Stimulated activated CD4-positive, alpha-beta T cell treated with anti-CD3 and anti-CD28 coated beads, TNF-alpha, amount 100 ng/mL, for 24 hours (primary cell): ENCODE measurements at places on chromosomes 5 and 9.

- no peak for DNase-seq
These were observed 38.4 kb upstream of the ORM1 start for GRCh38 chr9:114284316-114285060.

GRCh38 chr5:25891691-25892090 lies 1146.7 kb downstream of the CDH9 start:
- no peak for DNase-seq

GRCh38 chr5:103511554-103511885 lies 51.1 kb downstream of the NUDT12 start:
- DNase-seq = no peak

DNA sequence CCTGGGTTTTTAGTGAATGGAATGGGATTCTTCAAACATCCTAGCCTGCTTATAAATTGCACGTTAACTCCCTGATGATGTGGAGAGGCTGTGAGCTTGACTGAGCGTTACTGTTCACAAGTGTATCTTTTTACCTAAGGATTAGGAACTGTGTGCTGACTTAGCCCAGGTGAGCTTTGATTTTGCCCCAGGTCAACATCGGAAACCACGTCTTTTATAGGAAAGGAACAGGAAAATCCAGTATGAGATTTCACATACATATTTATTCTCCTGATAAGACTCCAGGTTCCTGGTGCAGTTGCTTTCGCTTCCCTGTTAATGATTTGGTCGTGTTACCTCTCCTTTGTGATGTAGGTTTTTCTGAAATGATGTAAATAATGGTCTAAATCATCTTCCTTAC lies 103.2 kb upstream of the BASP1 start:
- no peak for DNase-seq

DNA sequence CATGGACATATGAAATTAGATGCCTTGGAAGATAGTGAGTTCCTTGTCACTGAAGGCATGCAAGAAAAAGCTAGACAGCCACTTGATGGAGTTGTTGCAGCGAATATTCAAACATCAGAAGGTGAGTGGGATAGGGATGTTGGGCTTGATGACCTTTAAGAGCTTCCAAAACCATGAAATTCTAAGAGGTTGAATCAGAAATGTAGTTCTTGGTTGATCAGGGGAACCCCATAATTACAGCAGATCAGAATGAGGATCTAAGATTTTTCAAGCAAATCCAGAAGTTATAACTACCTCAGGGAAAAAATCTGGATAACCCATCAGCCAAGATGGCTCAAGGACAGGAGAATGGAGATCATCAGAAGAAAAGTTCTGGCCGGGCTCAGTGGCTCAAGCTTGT lies 244.3 kb upstream of the NR4A3 start:
- DNase-seq = no peak

DNA sequence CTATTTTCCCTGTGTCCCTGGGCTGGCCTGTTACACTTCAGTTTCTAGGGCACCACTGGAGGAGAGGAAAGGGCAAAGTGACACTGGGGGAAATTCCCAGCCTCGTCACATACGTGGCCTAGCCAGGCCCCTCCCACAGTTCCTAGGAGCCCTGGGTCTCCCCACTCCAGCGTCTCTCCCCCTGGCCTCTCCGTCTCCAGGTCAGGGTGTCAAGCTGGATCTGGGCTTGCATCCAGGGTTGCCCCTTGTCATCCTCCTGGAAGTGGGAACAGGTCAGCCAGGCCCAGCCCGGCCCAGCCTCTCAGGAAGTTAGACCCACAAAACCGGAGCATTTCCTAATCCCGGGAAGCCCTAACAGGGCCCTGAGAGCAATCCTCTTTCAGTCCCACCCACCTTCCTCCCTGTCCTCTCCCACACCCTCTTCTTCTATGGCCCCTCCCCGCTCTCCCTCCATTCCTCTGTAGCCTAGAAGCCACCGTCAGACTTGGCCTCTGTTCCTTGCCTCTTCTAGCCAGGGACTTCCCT lies 4.7 kb upstream of the TNIP1 start:
- no peak for DNase-seq

DNA sequence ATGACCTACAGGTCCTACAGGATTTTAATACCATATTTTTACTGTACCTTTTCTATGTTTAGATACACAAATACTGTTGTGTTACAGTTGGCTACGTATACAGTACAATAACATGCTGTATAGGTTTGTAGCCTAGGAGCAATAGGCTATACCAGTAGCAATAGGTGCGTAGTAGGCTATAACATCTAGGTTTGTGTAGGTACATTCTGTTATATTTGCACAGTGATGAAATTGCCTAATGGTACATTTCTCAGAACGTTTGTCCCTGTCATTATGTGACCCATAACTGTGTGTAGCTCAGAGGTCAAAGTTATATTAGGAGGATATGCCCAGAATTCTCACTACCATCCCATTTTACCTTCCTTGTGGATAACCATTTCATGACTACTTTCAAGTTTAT lies 59.7 kb downstream of the NIPBL start:
- no peak for DNase-seq

DNA sequence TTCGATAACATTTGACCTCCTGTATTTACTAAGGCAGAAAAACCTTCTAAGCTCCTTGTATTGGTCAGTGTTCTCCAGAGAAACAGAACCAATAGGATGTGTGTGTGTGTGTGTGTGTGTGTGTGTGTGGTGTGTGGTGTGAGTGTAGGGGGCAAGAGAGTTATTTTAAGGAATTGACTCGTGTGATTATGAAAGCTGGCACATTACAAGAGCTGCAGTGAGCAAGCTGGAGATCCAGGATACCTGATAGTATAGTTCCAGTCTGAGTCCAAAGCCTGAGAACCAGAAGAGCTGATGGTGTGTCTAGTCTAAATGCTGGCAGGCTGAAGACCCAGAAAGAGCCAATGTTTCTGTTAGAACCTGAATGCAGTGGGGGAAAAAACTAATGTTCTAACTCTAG lies 21.2 kb upstream of the PIK3R1 start:
- DNase-seq = no peak

GRCh38 chr5:71957292-71957898 lies 149.9 kb upstream of the MAP1B start:
- DNase-seq = no peak

- DNase-seq = no peak
These were observed 101.0 kb upstream of the FCN2 start for GRCh38 chr9:134779640-134780039.

- DNase-seq = peak; percentile 60
These were observed 2.6 kb downstream of the NKD2 start for GRCh38 chr5:1011226-1011631.

- peak; percentile 75 for DNase-seq
These were observed at the start of gene NPDC1 for GRCh38 chr9:137046088-137046787. TSS of gene NPDC1 (minus strand) at chr9:137046177. CDS start at chr9:137045989, 188 bp downstream.

GRCh38 chr5:96652769-96653454 lies 9.3 kb upstream of the CAST start:
- no peak for DNase-seq

- DNase-seq = no peak
These were observed 16.0 kb upstream of the IL33 start for GRCh38 chr9:6199596-6199995.

DNA sequence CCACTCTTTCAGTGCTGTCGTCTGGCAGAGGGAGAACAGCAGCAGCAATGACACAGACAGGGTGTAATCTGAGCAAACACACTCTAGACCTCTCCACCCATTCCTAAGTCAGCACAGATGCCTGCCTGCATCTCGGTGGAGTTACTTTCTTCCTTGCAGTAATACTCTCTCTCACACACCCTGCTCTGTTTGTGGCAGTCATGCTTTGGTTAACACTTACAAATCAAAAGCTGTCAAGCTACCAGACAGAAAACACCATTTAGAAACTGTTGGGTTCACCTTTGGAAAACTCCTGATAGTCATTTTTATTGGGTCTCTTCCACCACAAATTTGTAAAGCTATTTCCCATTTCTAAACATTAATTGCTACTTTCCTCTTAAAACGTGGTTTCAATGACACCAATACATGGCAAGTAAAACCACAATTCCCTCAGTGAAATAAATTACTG lies 27.3 kb downstream of the LHFPL2 start:
- DNase-seq = no peak

DNA sequence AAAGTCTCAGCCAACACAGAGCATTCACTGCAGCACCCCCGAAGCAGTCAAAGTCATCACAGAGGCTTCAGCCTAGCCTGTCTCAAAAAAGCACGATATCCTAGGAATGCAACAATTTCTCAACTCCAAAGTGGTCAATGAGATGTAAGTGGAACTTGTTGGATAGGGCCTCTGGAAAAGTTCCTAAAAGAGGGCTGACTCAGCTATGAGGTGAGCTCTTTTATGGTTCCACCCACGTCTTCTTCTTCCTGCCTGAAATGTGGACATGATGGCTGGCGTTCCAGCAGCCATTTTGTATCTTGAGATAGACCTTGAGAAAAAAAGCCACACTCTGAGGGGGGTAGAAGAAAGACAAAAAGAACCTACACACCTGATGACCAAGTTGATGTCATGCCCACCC lies 32.5 kb upstream of the TRIO start:
- no peak for DNase-seq

- no peak for DNase-seq
These were observed 5.5 kb upstream of the SMIM32 start for GRCh38 chr5:136198453-136198852.

DNA sequence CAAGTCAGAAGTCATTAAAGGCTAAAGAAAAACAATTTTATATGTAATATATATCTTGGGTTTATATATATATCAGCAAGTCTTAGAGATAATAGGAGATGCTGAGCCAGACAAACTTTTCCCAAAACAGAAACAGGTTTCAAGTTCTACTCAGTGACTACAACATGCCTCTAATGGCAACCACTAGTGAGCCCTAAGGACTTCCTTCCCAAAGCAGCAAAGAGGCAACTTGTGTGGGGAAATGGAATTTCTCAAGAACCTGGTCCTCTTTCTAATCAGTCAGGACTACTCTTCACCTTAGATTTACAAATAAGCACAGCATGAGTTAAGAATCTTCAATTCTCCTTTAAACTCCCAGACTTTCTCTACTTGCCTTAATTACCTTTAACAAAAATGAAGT lies 17.6 kb downstream of the RNF38 start:
- no peak for DNase-seq

- DNase-seq = no peak
These were observed 100.4 kb downstream of the EBF1 start for GRCh38 chr5:158999339-158999738.

DNA sequence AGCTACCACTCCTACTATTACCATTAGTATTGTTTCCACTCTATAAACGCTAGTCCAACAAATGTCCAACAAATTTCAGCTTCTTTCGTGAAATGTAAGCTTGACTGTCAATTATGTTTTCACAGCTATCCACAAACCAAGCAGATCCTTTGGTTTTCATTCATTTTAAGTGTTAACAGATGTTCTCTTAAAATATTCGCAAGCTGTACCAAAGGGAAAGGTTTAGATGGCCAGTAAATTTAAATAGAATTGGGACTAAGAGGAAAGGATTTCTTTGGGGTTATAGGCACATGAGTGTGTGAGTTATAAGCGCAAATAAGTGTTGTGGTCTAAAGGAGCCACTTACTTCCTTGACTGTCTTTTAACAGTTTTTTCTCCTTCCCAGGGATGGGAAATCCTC lies 136.8 kb upstream of the ADRA1B start:
- DNase-seq = no peak

DNA sequence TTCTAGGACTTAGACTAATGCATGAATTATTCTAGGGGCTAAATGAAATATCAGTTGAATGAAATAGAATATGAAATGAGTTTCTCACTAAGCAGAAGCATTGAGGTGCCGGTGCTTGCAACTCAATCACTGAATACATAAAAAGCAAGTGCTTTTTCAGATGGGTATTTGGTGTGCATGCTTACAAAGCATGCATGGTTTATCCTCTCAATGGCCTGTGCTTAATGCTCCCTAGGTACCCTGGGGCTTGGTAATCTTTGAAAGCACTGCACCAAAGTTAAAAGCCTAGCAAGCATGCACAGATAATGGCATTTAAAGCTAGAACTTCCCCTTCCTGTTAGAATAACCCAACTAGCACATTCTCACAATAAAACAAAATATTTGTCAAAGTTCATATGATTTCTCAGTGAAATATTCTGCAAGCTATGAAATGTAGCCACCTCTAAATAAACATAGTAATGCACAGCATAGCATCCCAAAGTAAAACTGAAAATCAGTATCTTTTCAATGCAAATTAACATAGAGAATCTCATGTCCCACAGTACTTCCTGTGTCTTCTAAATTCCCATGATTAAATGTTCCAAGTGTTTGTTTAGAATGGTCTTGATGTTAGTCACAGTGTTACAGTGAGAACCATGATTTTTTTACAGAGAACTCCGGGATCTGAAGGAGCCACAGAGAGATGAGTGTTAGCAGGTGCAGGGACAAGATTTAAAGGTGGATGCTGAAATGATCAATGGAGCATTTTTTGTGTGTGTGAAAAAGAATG lies 143.4 kb upstream of the CDH6 start:
- no peak for DNase-seq

- DNase-seq = no peak
These were observed 75.9 kb downstream of the IRX2 start for GRCh38 chr5:2675548-2675947.

DNA sequence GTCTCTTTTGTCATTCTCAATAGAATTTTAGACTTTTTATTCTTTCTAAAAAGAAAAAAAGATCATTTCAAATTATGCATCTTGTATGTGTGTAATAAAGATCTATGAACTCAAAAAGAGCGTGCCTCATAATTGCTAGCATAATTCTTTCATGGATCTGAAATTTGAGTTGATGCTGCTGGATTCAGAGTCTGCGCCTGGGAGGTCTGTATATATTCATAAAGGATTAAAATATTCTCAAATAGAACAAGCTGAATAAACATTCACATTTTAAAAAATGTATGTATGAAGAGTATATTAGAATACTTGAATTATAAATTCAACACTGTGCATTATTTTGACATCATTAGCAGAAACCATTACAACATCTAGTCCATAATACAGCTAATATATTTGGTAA lies 297.8 kb upstream of the GRAMD2B start:
- no peak for DNase-seq

DNA sequence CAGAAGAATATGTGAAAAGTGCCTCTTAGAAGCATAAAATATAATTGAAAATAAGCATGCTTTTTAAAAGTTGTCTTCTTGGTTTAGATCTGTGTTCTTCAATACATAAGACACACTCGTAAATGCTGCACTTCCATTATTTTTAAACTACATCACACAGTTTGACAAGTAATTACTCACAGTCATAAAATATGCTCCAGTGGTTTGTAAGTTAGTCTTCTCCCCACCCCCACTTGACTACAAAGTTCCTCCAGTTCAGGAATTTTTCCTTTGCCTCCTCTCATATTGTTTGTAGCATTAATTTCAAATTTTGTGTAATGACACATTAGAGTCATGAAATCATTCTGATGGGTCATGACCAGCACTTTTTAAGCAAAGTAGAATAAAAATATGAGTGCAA lies 60.3 kb upstream of the PTGER4 start:
- no peak for DNase-seq

GRCh38 chr9:131709771-131710431 lies 30.0 kb downstream of the RAPGEF1 start:
- DNase-seq = peak; percentile 38

GRCh38 chr5:181042036-181042713 lies 2.1 kb downstream of the BTNL9 start:
- no peak for DNase-seq

GRCh38 chr5:143648696-143649095 lies 163.3 kb upstream of the HMHB1 start:
- DNase-seq = no peak
